Stimulated activated naive CD4-positive, alpha-beta T cell (primary cell): ENCODE measurements at places on chromosomes 1 and 21.

GRCh38 chr1:10051656-10052055 is 18.9 kb downstream of the UBE4B start:
- no peak for DNase-seq

GRCh38 chr21:42755766-42756579 is 102.6 kb downstream of the PDE9A start:
- DNase-seq = no peak

DNA sequence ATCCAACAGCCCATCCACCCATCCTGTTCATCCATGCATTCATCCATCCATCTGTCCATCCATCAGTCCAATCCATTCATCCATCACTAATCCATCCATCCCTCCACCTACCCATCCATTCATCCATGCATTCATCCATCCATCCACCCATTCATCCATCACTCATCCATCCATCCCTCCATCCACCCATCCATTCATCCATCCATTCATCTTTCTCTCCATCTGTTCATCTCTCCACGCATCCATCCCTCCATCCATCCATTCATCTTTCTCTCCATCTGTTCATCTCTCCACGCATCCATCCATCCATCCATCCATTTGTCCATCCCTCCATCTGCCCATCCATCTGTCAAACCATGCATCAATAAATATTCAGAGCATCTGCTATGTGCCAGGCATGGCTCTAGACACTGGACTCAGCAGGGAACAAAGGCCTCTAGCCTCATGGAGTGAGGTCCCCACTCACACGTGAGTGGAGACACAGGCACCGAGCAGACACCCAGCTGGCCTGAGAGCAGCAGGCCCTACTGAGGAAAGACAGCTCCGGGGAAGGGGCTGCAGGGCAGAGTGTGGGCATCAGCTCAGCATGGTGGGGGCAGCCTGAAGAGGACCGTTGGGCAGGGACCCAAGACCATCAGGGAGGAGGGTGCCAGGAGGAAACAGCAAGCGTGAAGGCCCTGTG is 9.6 kb downstream of the KRTAP10-1 start:
- DNase-seq = no peak

DNA sequence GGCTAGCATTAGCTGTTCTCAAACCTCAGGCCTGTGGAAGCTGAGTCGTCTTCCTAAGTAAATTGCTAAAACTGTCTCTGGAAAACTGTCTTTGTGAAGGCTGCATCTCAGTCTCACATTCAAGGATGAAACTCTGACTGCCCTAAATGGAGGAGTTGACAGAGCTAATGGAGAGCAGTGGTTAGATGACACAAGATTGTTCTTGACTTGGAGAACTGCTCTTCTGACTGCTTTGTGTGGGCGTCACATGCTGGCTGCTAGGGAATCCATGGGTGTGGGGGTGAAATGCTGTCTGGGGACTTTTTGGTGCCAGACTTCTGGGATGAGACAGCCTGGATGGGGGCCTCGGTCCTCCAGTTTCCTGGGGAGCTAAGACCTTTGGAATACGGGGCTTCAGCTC is 24.5 kb upstream of the TSPAN2 start:
- no peak for DNase-seq

- no peak for DNase-seq
Observed at GRCh38 chr1:229217716-229218115, 53.2 kb upstream of the RAB4A start.

DNA sequence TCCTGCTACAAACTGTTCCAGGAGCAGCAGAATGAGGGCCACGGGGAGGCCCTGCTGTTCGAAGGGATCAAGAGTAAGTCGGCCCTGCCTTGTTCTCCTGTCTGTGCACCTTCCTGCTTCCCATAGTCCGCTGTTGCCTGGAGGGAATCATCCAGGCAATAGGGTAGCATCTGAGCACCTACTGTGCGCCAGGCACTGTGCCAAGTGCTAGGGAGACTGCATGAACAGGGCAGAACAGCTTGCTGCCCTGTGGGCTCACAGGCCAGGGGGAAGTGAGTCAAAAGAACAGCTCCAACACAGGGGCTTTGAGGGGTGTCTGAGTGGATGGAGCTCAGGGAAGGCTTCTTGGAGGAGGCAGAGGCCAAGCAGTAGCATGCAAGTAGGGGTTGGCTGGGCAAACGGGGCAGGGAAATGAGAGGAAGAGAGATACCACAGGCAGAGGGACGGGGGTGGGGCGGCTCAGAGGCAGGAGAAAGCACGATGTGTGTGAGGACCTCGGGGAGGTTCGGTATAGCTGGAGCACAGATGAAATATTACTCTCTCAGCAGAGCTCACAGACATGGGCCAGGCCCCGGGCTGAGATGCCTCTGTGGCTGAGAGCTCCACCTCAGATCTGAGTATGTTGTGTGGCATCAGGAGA is 15.5 kb upstream of the PADI6 start:
- no peak for DNase-seq

GRCh38 chr1:97200595-97200994 is 479.0 kb downstream of the PTBP2 start:
- DNase-seq = no peak

DNA sequence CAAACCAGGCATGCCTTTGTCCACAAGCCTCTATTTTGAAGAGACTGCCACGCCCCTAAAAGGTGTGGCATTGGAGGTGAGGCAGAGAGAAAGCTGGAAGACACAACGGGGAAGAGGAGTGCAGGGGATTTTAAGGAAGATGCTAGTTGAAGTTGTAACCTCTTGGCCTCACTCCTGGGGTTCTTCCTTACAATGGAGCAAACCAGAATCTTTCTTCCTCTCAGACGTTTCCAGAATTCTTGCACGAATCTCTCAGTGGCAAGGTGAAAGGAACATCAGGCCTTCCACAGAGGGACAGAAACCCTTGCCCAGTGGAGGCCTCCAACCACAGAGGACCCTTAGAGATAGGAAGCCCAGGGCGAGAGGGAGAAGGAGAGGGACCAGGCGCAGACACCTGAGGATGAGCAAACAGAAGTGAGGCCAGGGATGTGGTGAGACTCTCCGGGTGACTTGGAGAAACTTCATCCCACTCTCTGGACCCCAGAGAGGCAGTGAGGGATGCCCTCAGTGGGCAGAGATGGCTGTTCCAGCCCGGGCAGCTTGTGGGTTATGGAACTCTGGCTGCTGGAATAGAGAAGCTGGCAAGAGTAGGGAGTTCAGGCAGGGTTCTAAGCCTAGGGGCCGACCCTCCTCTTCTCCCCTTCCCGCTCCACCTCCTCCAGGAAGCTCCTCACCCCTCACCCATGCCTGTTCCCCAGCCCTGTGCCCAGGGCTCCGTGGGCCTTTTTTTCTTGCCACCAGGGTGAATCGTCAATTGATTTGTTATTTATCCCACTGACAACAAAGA is 136.8 kb upstream of the RUNX3 start:
- no peak for DNase-seq

- DNase-seq = no peak
Observed at GRCh38 chr1:171509191-171509590, 23.9 kb downstream of the PRRC2C start.
